ENCODE measurements at places on chromosomes 2 and 18.

DNA sequence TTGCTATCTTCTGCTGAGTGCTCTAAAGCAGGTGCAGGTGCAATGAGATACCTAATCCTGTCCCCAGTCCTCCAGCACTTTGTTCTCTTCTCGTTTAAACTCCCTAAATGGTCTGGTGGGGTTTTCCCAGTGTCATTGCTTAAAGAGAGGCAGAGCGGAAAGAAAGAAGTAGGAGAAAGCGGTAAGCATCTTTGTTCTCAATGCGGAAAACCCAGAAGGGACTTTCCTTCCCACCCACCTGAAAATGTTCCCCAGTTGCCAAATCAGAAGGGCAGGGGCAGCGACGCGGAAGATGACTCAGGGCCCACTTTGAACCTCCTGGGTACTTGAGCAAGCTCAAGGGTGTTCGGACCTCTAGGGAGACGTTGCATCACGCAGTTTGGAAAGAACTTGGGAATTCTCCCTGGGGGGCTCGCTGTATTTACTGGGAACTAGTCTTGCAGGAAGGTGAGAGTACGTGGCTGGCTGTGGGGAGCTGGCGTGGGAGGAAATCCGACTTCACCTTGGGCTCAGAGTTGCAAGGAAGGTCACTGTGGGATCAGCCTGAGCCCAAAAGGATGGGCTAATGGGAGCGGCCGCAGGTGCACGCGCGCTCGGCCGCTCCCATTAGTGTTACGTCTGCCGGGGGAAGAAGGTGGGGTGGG, 589 bp upstream of the SGPP2 start:
- DNase-seq, result no peak

DNA sequence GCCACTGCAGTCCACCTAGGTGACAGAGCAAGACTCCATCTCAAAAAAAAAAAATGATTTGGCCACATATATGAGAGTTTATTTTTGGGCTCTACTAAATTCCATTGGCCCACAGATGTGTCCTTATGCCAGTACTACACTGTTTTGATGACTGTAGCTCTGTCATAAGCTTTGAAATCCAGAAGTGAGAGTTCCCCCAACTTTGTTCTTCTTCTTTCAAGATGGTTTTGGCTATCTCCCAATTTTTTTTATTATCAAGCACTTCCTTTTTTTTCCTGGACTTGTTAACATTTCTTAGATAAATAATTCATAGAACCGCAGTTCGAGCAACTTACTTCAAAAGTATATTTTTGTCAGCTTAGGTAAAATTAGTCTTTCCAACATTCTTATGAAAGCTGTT, 96.9 kb downstream of the TSHZ1 start:
- DNase-seq, result no peak

- no peak for DNase-seq
Measured at GRCh38 chr2:75466708-75467311, 93.9 kb downstream of the EVA1A start.

DNA sequence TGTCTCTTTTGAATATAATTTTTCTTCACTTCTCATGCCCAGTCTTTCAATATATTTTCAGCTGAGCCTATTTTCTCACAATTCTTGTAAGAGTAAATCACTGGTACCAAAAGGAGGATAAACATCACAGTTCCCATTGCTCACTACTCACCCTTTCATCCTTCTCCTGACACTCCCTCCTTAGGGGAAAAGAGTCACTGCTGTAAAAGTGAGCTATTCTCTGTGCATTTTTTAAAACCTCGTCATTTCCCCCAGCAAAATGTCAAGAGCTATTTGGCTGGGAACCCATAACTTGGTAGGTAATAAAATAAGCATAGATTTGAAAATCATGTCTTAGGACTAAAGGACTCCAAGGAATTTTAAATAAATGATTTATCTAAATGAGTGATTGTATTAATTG, 340.1 kb upstream of the GYPC start:
- no peak for DNase-seq

DNA sequence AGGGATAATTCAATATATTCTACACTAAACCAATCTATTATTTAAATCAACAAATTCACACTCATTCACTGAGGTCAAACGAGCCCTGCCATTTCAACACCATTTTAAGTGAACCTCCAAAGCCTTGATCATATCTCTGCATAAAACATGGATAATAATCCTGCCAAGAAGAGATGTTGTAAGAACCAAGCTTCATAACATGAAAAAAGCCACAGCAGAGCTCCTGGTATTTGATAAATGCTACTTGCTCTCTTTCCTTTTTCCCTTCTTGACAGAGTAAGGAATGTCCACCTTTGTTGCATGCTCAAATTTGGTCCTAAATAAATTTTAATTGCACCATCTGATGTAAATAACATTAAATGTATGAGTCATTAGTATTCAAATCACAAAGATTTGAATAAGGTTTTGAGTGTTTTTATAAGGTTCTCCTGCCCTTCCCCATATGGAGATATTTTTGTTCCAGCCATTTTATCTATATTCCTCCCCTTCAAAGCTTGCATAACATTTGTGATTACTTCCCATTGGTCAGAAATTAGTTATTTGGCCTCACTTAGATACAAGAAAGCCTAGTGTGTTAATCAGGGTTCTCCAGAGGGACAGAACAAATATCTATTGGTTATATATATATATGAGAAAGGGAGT, 318.8 kb downstream of the RND3 start:
- DNase-seq, result peak; percentile 36

DNA sequence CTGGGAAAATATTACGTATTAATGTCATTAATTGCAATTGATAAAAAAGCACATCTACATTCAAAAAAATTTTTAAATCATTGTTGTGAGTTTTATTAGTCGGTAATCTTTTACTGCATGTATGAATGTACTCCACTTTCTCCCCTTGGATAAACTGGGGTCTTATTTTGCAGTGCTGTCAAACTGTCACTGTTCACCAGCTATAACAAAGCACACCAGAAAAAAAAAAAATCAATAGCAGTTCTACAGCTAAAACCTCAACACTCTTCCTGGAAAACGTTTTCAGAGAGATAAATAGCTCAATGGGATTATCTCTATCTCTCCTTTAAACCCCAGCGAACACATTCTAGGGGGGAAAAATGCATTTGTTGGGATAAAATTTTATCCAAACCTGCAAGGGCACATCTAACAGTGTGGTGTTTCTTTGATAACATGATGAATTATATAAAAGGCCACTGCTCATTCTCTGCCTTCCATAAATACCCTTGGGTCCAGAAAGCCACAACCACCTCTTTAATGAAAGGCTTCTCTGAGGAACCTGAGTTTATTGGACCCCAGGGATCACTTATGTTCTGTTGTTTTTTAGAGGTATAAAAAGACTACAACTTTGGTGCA, 219.9 kb downstream of the CDH20 start:
- no peak for DNase-seq

DNA sequence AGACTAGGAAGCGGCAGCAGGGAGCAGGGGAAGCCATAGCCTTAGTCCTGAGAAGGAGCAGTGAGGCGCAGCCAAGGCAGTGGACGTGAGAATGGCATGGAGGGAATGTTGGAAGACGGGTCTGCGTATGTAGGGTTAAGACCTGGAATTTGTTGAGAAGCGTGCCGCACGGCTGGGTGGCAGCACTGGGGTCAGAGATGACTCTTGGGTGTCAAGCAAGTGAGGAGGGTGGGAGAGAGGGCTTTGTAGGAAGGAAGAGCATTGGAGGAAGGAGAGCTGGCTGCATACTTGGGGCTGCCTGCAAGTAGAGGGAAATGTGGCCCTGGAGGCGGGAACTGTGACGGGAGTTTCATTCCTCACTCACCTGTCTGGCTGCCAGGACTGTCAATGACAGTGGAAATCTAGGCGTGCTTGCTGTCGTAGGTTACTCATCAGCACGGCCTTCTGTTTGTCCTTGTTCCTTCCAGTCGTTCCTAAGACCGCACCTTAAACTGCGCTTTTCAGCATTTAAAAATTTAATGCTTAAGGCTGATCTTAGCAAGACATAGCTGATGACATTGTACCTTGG, 108.0 kb downstream of the ITGB1BP1 start:
- no peak for DNase-seq

DNA sequence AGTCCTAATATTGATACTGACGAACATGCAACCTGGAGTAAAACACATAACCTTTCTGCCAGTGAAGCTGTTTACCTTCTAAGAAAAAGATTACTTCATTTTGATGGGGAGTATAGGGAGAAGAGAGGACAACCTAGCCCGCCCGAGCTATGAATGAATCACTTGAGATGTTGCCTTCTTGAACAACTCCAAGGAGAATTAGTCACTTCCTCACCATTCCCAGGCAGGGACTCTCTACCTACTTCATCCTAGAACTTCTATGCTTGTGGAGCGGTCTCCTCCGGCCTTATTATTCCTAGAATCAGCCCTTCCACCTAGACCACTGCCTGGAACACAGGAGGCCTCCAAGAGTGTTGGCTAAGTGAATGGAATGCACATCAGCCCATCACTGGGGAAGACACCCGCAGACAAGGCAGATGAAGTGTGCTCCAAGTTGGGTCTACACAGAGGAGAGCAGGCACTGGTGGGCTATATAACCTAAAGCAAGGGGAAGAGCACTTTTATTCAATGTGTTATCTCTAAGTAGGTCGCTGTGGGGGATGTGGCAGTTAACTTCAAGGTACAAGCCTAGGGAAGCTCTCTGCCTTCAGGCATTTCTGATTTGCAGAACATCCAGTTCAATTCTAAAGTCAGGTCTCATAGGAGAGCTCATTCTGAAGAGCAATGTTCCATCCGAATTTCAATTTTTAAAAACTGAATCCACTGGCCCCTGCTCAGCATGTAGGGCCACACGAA, 57.4 kb downstream of the STK39 start:
- DNase-seq, result no peak

Data from fibroblast of gingiva (primary cell).